ENCODE measurements at places on chromosomes 4 and X.

DNA sequence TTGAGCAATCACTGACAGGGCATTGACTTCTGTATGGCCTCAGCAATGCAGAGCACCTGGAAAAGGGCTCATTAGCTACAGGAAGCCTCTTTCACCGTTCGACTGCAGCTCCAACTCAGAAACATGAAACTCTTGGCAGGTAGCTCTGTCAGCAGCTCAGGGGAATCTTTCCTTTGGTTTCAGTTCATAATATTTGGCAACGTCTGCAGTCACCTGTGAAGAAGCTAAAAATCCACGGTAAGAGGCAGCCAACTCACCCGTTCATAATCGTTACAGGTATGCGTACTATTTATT, 354.9 kb downstream of the CAMK2D start:
- no peak for DNase-seq

DNA sequence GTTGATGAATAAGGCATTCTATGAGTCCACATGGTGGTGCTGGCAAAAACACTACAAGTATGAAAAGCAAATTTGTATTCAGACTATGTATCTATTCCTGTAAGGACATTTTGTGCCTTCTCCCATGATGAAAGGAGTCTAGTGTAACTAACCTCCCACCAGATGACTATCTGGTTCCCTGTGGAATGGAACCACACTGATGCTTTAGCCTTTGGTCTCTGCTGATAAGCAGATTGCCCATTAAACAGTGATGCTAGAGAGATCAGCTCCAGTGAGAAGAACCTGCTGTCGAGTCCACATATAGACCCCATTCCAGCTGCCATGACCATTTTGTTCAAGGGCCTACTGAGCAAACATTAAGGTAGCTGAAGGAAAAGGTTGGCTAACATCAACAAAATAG, 10.5 kb upstream of the THOC2 start:
- DNase-seq: no peak

DNA sequence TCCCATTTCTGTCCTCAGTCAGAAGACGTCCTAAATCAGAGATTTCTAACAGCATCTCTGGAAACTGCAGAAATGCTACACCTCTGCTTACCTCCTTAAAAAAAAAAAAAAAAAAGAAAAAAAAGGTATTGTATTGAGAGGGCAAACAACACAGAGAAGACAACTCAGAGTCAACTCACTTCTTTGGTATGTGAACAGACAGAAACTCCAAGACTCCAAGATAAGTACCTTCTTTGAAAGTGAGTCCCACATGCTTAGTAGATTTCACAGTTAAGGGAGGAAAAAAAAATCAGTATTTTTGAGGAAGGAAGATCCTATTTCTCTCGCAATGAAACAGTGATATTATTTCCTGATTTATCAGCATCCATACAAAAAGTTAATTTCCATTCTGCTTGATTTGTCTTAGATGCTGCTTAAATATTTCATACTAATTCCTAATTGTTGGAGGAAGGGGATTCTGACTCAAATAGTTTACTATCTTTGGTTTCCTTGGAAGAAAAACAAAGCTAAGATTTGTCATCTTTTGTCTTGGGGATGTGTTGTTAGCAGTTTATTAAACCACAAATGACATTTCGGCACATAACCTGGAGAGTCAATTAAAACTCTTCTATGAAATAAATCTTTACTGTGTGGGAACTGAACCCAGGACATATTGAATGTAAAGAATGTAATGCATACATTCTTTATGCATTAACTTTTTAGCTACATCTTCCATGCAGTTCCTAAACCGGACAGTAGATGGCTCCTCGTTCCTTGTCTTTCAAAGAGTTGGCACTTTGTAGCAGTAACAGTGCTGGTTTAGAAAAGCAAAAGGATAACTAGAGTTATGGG, 4.7 kb downstream of the RASGEF1B start:
- peak; percentile 77 for DNase-seq

DNA sequence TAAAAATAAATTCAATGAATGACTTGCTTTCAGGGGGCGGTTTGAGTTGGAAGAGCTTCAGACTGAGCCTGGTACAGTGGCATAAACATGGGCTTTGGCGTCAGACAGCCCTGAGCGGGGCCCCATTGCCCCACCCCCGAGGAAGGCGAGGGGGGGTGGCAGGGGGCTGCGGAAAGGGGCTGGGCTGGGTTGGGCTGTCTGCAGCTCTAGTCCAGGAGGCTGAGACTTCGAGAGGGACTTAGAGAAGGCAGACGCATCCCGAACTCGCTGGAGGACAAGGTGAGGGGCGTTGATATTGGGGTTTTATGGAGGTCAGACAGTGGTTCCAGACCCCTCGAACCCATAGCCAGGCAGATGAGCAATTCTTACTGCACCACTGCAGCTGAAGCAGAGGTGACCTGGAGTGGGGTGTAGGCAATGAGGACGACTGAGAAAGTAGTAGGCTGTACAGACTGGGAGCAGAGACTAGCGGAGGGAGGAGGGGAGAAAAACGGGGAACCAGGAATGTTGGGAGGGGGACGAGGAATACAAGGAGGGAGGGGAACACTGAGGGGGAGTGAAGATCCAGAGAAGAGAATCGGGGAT, at the start of gene MAGED2:
Gene MAGED2, plus strand, starts transcription at position 222 of the 585 bp plus-strand sequence. CDS start 1,587 bp downstream, outside the sequence.
- peak; percentile 41 for DNase-seq

GRCh38 chr4:73859614-73860088, 6.6 kb downstream of the PF4V1 start:
- peak; percentile 77 for DNase-seq

GRCh38 chr4:182143086-182143821, 99.9 kb upstream of the TENM3 start:
- peak; percentile 59 for DNase-seq
